ENCODE measurements at places on chromosomes 2 and 18. TPM values are rescaled to one million over a fixed set of nuclear protein-coding genes. Genes with fewer than 3 reads are reported as not detected.

- no peak for DNase-seq
- H3K4me3 ChIP-seq: no peak overlapping the region
- H3K4me1 ChIP-seq: no peaks in the 10 kb centered on the region
- H3K27ac ChIP-seq: no peak overlapping the region
- H3K27me3 ChIP-seq: no peaks in the 10 kb centered on the region
These were observed 484.3 kb downstream of the THSD7B start for GRCh38 chr2:137249463-137250130.

OST4 gene
- polyA plus RNA-seq: 1,337 TPM

- peaks cover 5% of the 10 kb centered on the region for H3K27me3 ChIP-seq
- DNase-seq: peak; percentile 20
- H3K4me3 ChIP-seq: no peak overlapping the region
- no peak overlapping the region for H3K27ac ChIP-seq
These were observed 138.6 kb upstream of the SERTAD2 start for GRCh38 chr2:64792300-64792699.

DNA sequence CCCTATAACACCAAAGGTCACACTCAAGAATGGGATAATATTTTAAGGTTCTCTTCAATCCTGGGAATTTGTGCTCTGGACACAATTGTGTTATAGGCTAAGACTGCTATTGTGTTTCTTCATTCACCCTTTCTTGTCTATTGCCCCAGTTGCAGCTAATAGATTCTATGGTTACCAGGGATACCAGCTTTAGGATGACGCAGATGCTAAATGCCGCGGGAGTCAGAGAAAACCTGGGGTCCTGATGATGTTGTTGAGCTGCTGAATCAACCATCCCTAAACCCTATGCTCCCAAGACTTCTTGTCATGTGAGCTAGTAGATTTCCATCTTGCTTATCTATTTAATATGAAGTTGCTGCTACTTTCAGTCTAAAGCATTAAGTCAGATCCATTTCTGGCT lies 5.4 kb downstream of the CRYGD start:
- H3K4me1 ChIP-seq: no peaks in the 10 kb centered on the region
- no peak overlapping the region for H3K27ac ChIP-seq
- H3K4me3 ChIP-seq: no peak overlapping the region
- no peak for DNase-seq
- peaks cover 5% of the 10 kb centered on the region for H3K27me3 ChIP-seq
- no peaks in the 10 kb centered on the region for H3K36me3 ChIP-seq

GRCh38 chr2:32810909-32811495 lies 135.8 kb upstream of the LTBP1 start:
- H3K4me3 ChIP-seq: no peak overlapping the region
- no peak overlapping the region for H3K27ac ChIP-seq
- no peak for DNase-seq
- H3K27me3 ChIP-seq: no peaks in the 10 kb centered on the region

DNA sequence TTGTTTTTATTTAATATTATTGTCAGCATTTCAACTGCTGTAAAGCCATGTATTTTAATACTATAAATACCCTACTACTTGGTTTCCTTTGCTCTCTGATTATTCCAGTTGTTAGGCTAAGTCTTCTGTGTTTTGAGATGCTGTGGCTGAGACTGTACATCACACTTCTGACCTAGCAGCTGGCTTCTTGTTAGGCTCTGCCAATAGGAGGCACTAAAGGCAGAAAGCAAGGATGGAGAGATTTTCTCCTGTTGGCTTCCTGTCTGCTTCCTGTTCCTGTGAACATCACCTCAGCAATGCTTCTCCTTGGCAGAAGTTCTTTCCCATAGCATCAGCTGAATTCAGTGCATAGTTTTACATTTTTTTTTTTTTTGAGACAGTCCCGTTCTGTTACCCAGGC lies 68.3 kb upstream of the YPEL5 start:
- H3K36me3 ChIP-seq: no peaks in the 10 kb centered on the region
- no peak overlapping the region for H3K27ac ChIP-seq
- peak; percentile 5 for DNase-seq
- peaks cover 14% of the 10 kb centered on the region for H3K27me3 ChIP-seq

- H3K27ac ChIP-seq: no peak overlapping the region
- no peak overlapping the region for H3K4me3 ChIP-seq
- DNase-seq: no peak
- H3K4me1 ChIP-seq: peaks cover 6% of the 10 kb centered on the region
- no peaks in the 10 kb centered on the region for H3K36me3 ChIP-seq
- H3K27me3 ChIP-seq: no peaks in the 10 kb centered on the region
These were observed 691 bp downstream of the KYNU start for GRCh38 chr2:142878031-142878678.

REG3G gene
- not detected for polyA plus RNA-seq

DNA sequence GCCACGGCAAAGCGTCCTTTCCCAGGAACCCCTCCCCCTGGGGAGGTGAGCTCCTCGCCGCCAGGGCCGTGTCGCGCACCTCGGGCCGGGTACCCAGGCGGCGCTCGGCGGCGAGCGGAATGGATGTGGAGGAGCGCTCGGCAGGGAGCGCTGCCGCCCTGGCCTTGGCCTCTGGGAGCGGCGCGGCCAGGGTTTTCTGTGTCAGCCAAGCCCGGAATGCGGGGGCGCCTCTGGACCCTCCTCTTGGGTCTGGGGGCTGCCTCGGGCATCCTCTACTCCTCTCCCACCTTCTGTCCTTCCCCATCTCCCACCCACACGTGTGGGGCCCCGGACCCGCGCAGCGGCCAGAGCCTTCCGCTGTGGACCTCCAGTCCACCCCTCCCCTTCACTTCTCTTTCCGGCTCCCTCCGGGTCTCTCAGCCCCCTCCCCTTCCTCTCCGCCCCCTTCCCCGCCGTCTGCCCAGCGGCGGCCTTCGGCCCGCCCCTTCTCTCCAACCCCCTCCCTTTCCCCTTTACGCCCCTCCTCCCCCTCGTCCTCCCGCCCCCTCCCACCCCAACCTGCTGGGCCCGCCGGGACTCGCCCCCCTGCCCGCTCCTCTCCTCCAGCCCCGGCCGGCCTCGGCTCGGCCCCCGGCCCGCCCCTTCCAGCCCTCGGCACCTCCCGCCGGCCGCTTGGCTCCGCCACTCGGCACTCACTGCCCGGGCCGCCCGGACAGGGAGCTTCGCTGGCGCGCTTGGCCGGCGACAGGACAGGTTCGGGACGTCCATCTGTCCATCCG lies at the start of gene MERTK:
TSS of gene MERTK (plus strand) at position 684 of the 779 bp plus-strand sequence. CDS start 129 bp downstream, outside the sequence.
- H3K27ac ChIP-seq: peak within 1 kb of the TSS; percentile 47
- no peaks in the 10 kb centered on the region for H3K36me3 ChIP-seq
- H3K4me1 ChIP-seq: peaks cover 4% of the 10 kb centered on the region
- DNase-seq: peak; percentile 71
- H3K4me3 ChIP-seq: peak within 1 kb of the TSS; percentile 67

- H3K4me1 ChIP-seq: peaks cover 15% of the 10 kb centered on the region
- no peak overlapping the region for H3K27ac ChIP-seq
- no peaks in the 10 kb centered on the region for H3K27me3 ChIP-seq
- no peak for DNase-seq
- peaks cover 34% of the 10 kb centered on the region for H3K36me3 ChIP-seq
These were observed 20.7 kb downstream of the DTYMK start for GRCh38 chr2:241665731-241666440.

SLC5A7 gene
- polyA plus RNA-seq: not detected

GRCh38 chr2:196242131-196242620 lies 70.8 kb upstream of the STK17B start:
- H3K4me3 ChIP-seq: no peak overlapping the region
- H3K36me3 ChIP-seq: no peaks in the 10 kb centered on the region

- no peaks in the 10 kb centered on the region for H3K27me3 ChIP-seq
- peak overlapping the region; percentile 97 for H3K4me3 ChIP-seq
- peak overlapping the region; percentile 91 for H3K27ac ChIP-seq
- peaks cover 15% of the 10 kb centered on the region for H3K36me3 ChIP-seq
These were observed 713 bp downstream of the ATOH8 start for GRCh38 chr2:85754313-85755095.

ELOA2 gene
- polyA plus RNA-seq: not detected

- no peak overlapping the region for H3K4me3 ChIP-seq
- H3K27ac ChIP-seq: no peak overlapping the region
- H3K27me3 ChIP-seq: peaks cover 13% of the 10 kb centered on the region
- DNase-seq: no peak
- no peaks in the 10 kb centered on the region for H3K4me1 ChIP-seq
- no peaks in the 10 kb centered on the region for H3K36me3 ChIP-seq
These were observed 20.8 kb downstream of the TFCP2L1 start for GRCh38 chr2:121263996-121264715.

DNA sequence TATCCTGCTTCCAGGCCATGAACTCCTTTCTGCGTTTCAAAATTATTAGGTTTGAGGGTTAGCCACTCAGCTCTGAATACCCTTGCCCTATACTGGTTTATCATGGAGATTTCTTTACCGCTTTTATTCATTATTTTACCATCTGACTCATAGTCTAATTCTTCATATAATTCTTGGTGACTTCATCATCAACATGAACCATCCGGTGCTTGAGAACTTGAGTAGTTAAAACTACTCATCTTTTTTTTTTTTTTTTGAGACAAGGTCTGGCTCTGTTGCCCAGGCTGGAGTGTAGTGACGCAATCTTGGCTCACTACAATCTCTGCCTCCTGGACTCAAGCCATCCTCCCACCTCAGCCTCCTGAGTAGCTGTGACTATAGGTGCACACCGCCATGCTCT lies 94.2 kb upstream of the LHCGR start:
- no peak overlapping the region for H3K4me3 ChIP-seq
- H3K36me3 ChIP-seq: no peaks in the 10 kb centered on the region
- H3K4me1 ChIP-seq: peaks cover 34% of the 10 kb centered on the region
- peak overlapping the region; percentile 88 for H3K27ac ChIP-seq
- no peaks in the 10 kb centered on the region for H3K27me3 ChIP-seq
- peak; percentile 92 for DNase-seq

- no peak overlapping the region for H3K4me3 ChIP-seq
- no peak overlapping the region for H3K27ac ChIP-seq
- H3K36me3 ChIP-seq: no peaks in the 10 kb centered on the region
- no peaks in the 10 kb centered on the region for H3K4me1 ChIP-seq
- no peaks in the 10 kb centered on the region for H3K27me3 ChIP-seq
These were observed 360.0 kb upstream of the KCNJ3 start for GRCh38 chr2:154338352-154338967.

GCKR gene
- 0.55 TPM for polyA plus RNA-seq

DNA sequence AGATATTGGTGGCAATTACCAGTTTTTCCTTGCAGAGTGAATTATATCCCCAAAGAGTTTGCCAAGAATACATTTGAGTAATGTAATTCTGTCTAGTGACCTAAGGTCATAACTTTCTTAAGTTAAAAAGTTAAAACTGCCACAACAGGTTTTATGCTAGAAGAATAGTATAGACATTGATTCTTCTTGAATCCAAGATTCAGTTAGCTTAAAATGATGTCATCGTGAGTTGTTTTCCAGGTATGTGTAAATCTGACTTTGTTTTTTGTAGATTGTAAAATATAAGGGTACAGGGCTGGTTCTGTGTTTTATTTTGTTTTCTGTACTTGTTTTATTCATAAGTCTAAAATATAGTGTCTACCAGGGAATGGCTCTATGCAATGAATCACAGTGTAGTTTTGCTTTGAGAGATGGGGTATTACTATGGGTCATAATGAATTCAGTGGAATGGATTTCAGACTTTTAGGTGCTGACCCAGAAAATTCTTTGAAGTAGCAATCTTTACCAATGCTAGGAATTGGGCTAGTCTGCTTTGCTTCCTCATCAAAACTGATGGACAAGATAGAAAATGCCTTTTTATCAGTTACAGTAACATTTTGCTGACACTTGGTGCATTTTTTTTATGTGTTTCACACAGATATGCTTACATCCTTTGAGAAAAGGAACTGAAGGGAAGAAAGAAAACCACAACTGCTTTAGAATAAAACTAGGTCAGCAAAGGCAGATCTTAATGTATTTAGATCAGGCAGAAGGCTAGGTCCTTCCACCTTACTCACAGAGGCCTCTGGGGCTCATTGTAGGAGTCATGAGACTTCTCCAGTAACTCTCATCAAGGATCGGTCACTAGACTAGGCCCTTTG lies 20.8 kb upstream of the MGAT5 start:
- no peaks in the 10 kb centered on the region for H3K27me3 ChIP-seq
- no peak overlapping the region for H3K4me3 ChIP-seq
- H3K27ac ChIP-seq: peak overlapping the region; percentile 12
- peak; percentile 59 for DNase-seq

DNA sequence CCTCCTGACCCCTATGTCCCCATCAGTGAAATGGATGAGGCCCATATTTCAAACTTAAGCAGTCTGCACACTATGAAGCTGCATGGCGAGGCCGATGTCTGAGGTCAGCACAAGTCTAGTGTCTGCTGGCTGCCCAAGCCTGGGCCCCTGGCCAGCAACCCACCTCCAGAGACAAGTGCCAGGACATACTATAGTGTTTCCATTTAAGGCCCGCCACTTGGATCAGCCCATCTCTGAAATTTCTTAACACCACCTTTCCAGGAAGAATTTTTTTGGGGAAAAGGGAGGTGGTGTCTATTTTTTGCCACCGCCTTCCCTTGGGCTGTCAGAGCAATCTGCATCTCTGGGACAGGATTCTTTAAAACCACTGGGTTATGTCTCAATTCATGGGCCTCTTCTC lies 1.8 kb downstream of the ACVR1 start:
- no peaks in the 10 kb centered on the region for H3K36me3 ChIP-seq
- H3K4me1 ChIP-seq: peaks cover 10% of the 10 kb centered on the region
- H3K27ac ChIP-seq: peak overlapping the region; percentile 9
- peak overlapping the region; percentile 98 for H3K4me3 ChIP-seq

GPR39 gene
- polyA plus RNA-seq: 5.4 TPM

DNA sequence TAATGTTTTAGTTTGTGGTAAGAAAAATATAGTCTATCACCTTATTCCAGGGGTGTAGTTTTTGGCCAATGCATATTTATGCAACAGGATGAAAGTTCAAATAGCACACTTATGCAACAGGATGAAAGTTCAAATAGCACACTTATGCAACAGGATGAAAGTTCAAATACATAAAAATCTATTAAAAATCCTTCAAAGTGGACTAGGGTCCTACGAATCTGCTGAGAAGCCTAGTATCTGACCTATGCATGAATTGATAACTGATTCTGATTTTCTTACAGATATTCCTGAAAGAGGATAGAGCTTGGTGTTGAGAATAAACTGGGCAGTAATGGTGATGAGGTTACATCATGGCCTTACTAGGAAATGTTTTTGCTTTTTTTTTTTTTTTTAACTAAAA lies 2.8 kb downstream of the PECR start:
- no peaks in the 10 kb centered on the region for H3K36me3 ChIP-seq
- no peak overlapping the region for H3K4me3 ChIP-seq
- no peaks in the 10 kb centered on the region for H3K27me3 ChIP-seq
- H3K4me1 ChIP-seq: 0 out of 2 replicates have a peak, but pooled peaks cover 2% of the 10 kb centered on the region
- no peak for DNase-seq

COL3A1 gene
- 402 TPM for polyA plus RNA-seq

DNA sequence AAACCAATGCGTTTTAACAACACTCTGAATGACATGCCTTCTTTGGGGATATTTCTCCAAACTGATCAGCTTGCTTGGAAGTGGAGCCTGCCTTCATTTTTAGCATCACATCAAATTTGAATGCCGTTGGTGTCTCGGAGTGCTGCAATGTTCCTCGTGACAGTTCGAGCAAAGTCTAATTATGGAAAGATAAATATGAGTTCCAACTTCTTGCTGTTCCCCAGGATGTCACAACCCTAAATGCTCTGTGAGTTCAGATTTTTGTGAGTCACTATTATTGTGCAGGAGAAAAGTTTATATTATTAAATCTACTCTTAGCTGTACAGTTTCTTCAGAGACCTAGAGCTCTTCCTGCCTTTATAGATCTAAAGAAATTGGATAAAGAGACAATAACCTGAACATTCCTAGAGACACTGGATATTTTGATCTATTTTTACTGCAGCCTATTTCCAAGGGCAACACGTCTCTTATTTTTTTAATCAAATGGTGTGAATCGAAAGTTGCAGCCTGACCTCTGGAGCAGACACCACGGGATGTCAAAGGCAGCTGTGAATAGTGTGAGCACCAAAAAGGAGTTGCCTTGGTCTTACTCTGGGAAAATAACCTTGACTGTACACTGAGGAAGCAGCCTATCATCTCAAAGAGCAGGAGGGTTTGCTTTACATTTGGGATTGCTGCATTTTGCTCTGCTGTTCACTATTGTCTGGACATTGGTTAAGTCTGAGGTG lies 330.1 kb downstream of the TDRD15 start:
- H3K4me1 ChIP-seq: peaks cover 21% of the 10 kb centered on the region
- peak overlapping the region; percentile 72 for H3K27ac ChIP-seq
- DNase-seq: peak; percentile 61
- H3K27me3 ChIP-seq: no peaks in the 10 kb centered on the region

Measured in IMR-90 (cell line).